Ascending aorta (tissue), 2 donors: ENCODE measurements at places on chromosomes 5 and 9. TPM values are rescaled to one million over a fixed set of nuclear protein-coding genes. Genes with fewer than 3 reads are reported as not detected.

DNA sequence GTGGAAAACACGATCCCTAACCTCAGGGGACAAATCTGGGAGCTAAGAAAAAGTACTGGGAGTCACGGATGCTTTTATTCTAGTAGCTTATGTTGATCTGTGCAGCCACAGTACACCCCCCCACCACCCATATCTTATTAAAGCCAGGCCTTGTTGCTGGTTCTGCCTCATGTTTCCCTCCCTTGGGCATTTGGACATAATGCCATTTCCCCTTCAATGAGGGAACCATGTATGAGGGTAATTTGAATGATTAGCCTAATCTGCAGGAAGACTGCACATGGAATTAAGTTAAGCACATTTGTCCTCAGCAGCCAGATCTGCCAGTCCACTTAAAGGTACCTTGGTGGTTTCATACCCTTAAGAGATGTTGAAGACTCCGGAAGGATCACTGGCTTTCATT, 102.0 kb downstream of the ARHGAP26 start:
- peaks cover 35% of the 10 kb centered on the region for H3K4me1 ChIP-seq
- no peak overlapping the region for H3K27ac ChIP-seq
- no peak overlapping the region for H3K4me3 ChIP-seq
- H3K36me3 ChIP-seq = no peaks in the 10 kb centered on the region
- H3K27me3 ChIP-seq = no peaks in the 10 kb centered on the region

DNA sequence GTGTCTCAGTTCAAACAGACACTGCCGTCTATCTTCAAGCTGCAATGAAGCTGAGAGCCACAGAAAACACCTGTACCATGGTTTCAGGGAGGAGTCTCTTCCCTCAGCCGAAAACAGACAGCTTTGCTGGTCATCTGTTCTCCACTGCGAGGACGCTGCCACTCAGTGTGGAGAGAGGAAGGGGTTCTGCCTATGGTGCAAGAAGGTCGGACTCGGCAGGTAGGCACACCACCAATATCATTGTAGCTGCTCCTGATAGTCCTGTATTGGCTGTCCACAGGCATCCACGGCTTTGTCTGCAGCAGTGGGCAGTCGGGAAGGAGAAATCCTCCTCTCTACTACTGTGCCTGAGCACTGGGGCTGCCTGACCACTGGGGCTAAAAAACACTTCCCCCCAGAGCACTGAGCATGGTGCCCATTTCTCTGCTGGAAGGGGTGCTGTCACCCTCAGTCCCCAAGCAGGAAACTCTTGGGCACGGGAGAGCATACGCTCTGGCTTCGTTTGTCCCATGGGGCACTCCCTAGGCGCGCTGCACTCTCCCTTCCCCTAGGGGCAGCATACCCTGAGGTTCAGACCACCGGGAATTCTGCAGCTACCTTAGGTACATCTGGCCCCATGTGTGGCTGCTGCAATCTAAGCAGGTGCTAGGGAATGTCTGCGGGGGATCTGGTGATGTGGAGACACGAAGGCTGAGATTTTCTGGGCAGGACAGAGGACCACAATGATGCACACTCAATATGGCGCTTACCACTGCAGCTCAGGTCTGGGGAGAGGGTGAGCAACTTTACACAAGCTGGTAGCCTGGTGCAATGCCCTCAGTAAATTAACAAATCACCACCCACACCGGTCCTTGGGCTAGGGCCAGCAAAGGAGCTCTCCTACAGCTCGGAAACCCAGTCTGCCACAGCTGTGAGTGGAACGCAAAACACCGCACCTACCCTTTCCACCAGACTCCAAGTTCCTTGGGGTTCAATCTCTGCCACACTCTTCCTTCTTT, 880.9 kb upstream of the SEMA6A start:
- no peaks in the 10 kb centered on the region for H3K4me1 ChIP-seq
- H3K36me3 ChIP-seq = no peaks in the 10 kb centered on the region
- H3K27me3 ChIP-seq = no peaks in the 10 kb centered on the region
- no peak for DNase-seq
- no peak overlapping the region for H3K27ac ChIP-seq

DNA sequence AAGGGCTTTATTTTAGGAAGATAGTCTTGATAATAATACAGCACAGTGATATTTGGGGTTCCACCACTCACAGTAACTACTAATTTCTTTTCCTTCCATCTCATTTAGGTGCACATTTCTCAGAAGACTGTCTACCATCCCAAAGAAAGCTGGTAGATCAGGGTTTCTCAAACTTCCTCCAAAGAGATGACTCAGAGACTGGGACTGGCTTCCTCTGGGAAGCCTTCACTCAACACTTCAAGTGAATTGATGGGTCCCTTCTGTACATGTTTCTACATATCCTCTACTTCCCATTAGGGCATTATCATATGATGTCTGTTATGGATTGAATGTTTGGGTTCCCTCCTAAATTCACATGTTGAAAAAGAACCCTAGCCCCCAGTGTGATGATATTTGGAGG, 138.5 kb downstream of the SPOCK1 start:
- H3K4me3 ChIP-seq = no peak overlapping the region
- no peaks in the 10 kb centered on the region for H3K4me1 ChIP-seq
- no peaks in the 10 kb centered on the region for H3K27me3 ChIP-seq
- no peak overlapping the region for H3K27ac ChIP-seq
- H3K36me3 ChIP-seq = no peaks in the 10 kb centered on the region
- no peak for DNase-seq

- H3K4me1 ChIP-seq = no peaks in the 10 kb centered on the region
- no peak overlapping the region for H3K27ac ChIP-seq
- no peaks in the 10 kb centered on the region for H3K36me3 ChIP-seq
Observed at GRCh38 chr5:145934276-145934675, 2.1 kb upstream of the SH3RF2 start.

DNA sequence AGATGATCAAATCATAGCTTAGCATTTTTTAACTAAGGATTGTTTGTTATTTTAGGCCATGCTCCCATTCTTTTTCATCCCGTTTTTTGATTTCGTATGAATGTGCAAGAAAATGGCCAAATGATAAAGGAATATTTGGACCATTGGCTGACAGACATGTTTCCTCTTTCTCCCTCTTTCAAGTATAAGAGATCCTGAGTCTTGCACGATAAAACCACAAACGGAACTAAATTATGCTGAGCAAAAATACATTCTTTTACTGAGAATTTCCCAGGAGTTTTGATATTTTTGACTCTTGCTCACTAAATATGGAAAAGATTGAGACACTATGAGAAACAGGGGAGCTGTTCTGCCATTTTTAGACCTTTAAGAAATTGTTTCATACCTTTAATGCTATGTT, 90.4 kb upstream of the KLF9 start:
- H3K27me3 ChIP-seq = no peaks in the 10 kb centered on the region
- DNase-seq = no peak
- no peak overlapping the region for H3K4me3 ChIP-seq
- H3K36me3 ChIP-seq = no peaks in the 10 kb centered on the region

DNA sequence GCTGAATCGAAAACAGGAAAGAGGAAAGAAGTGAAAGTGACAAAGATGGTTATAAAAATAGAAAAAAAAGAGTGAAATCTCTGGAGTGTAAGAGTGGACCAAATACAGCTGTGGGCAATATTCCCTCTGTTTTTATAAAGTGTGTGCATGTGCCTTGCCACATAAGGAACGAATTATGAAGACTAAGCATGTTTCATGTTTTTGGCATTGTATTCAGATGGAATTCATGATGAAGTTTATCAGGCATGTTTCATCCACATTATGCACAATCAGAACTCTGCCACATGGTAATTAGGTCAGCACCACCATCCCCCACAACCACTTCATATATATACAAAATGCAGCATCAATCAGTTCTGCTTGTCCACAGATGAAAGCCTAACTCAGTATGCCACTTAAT, 348.0 kb downstream of the ZNF608 start:
- no peak overlapping the region for H3K4me3 ChIP-seq
- DNase-seq = no peak
- no peaks in the 10 kb centered on the region for H3K36me3 ChIP-seq
- no peak overlapping the region for H3K27ac ChIP-seq

DNA sequence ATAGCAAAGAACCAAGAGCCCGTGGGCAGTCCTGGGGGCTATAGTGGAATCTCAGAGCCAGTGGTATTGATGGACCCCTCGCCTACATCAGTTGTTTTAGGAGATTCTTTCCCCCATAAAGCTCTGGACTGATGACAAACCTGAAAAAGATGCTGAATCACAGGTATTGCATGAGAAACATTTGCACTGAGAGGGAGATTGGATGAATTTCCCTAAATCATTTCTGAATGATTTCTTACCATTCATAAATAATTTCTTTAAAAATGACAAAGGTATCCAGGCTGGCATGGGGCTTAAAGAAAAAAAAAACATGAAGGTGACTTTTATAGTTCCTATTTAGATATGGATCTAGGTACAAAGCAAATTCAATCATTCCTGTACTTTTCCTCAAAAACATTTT, 54.0 kb upstream of the SLIT3 start:
- no peak overlapping the region for H3K4me3 ChIP-seq
- no peaks in the 10 kb centered on the region for H3K36me3 ChIP-seq
- H3K4me1 ChIP-seq = no peaks in the 10 kb centered on the region
- no peak overlapping the region for H3K27ac ChIP-seq
- no peak for DNase-seq

DNA sequence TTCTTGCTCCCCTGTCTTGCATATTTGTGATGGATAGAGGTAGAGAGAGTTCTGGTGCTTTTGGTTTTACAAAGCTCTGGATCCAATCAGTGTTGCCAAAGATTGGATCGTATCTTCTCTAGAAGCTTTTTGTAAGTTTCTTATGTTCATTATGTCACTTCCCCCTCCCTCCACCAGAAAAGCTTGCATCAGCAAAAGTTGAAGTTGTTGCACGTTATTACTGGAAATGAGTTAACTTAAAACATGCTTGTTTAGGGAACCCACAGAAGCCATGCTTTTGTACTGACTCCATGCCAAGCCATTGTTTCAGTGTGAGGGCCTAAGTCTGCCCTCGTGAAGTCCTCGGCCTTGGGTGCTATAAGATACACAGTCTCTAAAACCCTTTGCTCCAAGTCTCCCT, 186.5 kb downstream of the ERCC6L2 start:
- no peaks in the 10 kb centered on the region for H3K4me1 ChIP-seq
- DNase-seq = no peak
- no peaks in the 10 kb centered on the region for H3K27me3 ChIP-seq

DNA sequence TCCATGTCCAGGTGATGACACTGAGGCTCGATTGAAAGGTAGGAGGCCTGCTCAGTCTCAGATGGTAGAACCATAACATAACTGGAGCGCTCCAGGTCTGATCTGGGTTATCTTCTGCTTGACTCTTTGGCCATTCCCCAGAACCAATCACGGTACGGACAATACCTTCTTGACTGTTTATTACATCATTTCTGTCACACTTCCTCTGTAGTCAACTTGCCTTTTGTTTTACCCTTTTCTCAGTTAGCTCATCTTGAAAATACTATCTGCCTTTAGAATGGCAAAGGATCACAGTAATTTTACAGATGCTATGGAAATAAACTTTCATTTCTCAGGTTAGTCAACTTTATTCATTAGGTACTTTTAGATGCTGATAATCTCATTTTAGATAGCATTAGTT, 22.4 kb downstream of the GLRA1 start:
- no peak overlapping the region for H3K27ac ChIP-seq
- no peaks in the 10 kb centered on the region for H3K27me3 ChIP-seq
- DNase-seq = no peak

GRCh38 chr9:133264235-133264764, 10.7 kb downstream of the ABO start:
- DNase-seq = no peak
- no peaks in the 10 kb centered on the region for H3K27me3 ChIP-seq
- H3K36me3 ChIP-seq = no peaks in the 10 kb centered on the region
- H3K27ac ChIP-seq = no peak overlapping the region

PSMD5 gene
- 18.2 TPM for total RNA-seq

CAVIN4 gene
- not detected for total RNA-seq

DNA sequence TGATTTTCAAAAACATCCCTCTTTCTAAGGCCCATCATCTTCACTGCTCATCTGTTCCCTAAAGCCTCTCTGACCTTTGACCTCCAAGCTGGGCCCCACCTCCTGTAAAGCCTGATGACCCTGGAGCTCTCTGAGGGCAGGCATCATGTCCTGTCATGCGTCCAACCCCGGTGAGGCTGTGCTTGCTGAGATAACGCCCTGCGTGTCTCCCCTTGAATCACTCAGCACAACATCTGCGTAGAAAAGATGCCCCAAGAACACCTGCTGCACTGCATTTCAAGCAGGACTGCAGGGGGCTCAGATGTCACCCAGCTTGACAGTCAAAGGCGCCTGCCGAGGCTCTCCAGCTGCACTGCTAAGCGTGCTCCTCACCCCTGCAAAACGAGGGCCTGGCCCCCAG, 78.0 kb downstream of the OTULIN start:
- peaks cover 11% of the 10 kb centered on the region for H3K4me1 ChIP-seq
- H3K27ac ChIP-seq = peak overlapping the region; percentile 67

DNA sequence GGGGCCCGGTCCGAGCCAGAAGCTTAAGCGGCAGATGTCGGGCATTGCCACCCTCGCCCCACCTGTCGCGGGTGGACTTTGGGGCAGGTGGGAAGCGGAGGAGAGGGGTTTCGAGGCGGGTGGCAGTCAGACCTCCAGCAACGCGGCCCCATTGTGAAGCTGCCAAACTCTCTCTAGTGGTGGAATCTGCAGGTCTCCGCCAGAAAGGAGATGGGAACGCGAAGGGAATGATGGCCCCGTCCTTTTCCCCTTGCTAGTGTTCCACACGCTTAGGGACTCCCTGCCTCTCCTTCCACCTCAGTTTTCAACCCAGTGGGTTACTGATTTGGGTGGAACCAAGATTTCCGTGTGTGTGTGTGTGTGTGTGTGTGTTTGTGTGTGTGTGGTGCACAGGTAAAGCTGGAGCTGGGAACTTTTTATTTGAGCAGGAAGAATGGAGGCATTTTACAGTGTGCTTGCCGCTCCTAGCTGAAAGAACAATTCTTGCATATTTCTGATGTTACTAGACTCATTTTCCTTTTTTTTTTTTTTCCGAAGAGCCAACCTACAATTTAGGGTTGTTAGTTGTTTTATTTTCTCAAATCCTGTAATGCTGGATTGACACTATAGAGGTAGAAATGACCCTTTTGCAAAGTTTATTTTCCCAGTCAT, 1.3 kb downstream of the MACIR start:
- H3K27ac ChIP-seq = peak overlapping the region; percentile 79
- H3K36me3 ChIP-seq = no peaks in the 10 kb centered on the region
- DNase-seq = no peak
- peaks cover 23% of the 10 kb centered on the region for H3K4me1 ChIP-seq
- H3K27me3 ChIP-seq = no peaks in the 10 kb centered on the region

GRCh38 chr5:141848744-141849414, 29.3 kb downstream of the PCDH1 start:
- peak overlapping the region; percentile 88 for H3K27ac ChIP-seq
- DNase-seq = peak; percentile 85
- H3K4me3 ChIP-seq = peak overlapping the region; percentile 74
- no peaks in the 10 kb centered on the region for H3K36me3 ChIP-seq
- no peaks in the 10 kb centered on the region for H3K27me3 ChIP-seq
